ENCODE measurements at places on chromosomes 4 and X. TPM values are rescaled to one million over a fixed set of nuclear protein-coding genes. Genes with fewer than 3 reads are reported as not detected.

The ELOVL6 gene
- 7.9 TPM for total RNA-seq

The CENPC gene
- total RNA-seq = 51.7 TPM

DNA sequence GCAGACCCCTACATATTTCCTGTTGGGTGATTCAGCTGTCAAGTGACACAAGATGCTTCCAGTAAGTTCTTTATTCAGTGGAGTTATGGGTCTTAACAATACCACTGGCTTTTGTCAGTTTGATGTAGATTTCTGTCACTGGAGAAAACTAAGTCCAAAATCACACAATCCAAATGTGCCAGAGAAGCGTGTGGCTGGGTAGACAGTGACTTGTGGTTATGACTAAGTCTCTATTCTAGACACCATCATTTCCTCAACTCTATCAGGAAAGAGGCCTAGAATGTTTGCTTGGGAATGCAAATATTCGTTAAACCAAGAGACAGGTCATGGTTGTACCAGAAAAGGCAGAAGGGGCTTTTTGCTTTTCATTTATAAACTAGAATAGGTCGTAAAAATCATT lies 54.4 kb upstream of the HS3ST1 start:
- DNase-seq = no peak

The PLAC8 gene
- total RNA-seq = 62.3 TPM

DNA sequence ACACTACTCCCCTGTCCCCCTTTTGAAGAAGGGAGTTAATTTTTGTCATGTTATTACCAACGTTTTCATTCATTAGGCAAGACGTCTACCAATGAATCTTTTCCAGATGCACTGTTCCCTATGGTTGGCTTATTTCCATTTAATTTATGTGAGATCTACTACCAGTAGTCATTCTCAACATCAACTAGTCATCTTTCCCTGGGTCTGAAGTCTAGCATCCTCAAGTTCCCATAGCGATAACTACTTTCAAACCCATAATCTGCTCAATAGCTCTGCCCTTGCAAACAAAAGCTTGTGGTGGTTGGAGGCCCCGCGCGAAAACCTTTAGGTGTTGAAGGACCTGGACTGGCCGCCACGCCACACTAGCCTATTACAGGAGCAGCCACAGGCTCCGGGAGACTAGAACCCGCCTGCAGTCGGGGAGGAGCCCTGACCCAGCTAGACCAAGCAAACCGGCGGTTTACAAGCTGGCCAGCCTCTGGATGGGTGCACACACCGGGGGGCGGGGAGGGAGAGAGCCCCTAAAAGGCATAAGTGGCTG lies 746 bp downstream of the PPAT start:
- peak; percentile 52 for DNase-seq

The DKK2 gene
- total RNA-seq = not detected

Data from activated naive CD4-positive, alpha-beta T cell treated with anti-CD3 and anti-CD28 coated beads for 36 hours (primary cell).